GOT3 (cell line): ENCODE measurements at places on chromosomes 6 and 20.

DNA sequence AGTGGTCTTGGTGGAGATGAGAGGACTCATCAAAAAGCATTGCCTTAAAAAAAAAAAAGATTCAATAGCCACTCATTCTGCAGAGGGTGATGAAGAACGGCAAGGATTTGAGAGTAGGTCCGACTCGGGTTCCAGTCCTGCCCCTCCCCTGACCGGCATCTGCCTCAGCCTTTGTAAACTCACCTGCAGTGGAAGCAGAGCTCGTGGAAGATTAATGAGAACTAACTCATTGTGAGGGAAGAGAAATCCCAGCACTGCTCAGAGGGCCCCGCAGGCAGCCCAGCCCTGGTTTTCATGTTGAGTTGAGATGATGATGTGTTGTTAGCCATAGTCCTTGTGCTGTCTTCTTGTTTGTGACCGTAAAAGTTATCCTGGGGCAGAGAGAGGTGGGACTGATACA is 59.4 kb downstream of the GCNT2 start:
- DNase-seq, result no peak

DNA sequence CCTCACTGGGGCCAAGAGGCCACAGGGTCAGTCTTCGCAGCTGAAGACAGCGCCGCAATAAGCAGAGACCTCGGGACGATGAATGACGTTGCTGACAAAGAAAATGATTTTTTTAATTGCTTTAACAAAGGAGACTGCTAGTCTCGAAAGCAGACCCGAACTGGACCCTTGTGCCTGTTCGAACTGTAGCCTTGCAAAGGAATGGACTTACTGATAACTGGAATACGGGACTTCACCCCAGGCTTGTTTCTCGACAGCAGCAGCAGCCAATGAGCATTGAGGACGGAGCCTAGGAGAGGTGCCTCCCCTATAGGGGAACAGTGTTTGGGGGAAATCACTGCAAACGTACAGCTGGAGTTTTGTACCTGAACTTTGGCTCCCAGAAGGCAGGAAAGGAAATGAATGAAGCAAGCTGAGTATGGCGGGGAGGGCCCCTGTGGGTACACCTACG is 1.3 kb upstream of the TAF4 start:
- no peak for DNase-seq

DNA sequence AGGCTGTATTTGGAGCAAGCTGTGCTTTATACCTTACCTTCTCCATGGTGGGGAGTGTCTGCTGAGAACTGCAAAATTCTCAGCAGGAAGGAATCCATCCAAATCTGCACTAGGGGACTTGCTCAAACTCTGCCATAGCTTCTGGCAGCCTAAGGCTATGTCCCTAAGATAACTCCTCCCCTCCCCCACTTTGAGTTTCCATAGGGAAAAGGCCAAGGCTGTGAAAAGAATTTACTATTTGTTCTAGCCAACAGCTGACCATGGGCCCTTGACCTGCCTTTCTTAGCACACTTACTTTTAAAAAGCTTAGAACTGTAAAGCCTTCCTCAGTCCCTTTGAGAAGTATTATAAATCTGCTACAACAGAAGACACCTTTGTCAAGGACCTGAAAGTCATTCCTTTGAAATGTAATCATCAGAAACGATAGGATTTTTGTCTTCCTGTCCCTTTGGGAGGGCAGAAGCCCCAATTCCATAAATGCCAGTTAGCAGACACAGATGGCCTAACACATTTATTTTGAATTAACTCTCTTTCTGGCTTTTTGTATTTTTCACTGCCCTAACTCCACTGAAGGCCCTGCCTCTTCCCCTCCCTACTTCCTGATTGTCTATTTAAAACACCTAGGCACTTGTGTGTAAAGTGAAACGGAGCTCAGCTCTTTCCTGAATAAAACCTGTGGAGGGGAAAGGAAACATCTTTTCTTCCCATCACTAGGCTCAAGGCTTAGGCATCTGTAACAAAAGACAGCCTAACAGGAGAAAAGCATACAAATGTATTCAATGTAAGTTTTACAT is 157.1 kb downstream of the AKAP7 start:
- DNase-seq, result no peak

GRCh38 chr6:89503641-89504040 is 70.7 kb downstream of the ANKRD6 start:
- no peak for DNase-seq

- DNase-seq, result no peak
Measured at GRCh38 chr20:35341366-35342028, 49.3 kb upstream of the FAM83C start.

DNA sequence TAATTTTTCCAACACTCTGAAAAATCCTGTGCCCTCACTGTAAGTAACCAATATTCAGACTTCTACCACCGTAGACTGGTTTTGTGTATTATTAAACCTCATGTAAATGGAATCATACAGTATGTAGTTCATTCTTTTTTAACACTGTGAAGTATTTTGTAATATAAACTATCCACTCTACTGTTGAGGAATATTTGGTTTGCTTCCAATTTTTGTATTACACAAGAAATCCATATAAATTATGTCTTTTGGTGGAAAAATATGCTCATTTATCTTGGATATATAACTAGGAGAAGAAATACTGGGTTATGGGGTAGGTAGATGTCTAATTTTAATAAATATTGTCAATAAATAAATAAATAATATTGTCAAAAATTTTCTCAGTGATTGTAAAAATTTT is 116.8 kb downstream of the CHD6 start:
- no peak for DNase-seq

GRCh38 chr6:21767891-21768648 is 174.5 kb downstream of the SOX4 start:
- no peak for DNase-seq

GRCh38 chr6:66390393-66390792 is 683.4 kb upstream of the EYS start:
- no peak for DNase-seq

- no peak for DNase-seq
Measured at GRCh38 chr6:102115911-102116310, 722.4 kb downstream of the GRIK2 start.

DNA sequence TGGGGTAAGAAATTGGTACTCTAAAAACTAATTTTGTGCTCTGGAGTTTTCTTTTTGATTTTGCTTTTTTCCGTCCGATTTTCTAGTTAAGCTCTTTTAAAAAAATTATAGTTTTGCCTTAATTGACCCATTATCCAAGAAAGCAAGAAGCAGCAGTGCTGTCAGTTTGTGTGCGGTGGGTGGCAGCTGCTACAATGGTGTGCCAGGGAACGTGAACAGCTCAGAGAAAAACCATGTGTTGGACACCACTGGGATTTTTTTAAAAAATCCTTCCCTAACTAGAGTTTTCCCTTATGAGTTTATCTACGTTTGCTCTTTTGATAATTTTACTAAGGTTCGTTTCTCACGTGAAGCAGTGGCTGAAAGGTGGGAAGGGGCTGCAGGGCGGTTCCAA is 8.0 kb downstream of the MAP3K5 start:
- no peak for DNase-seq

- no peak for DNase-seq
Measured at GRCh38 chr20:48795732-48796131, 32.1 kb downstream of the PREX1 start.

DNA sequence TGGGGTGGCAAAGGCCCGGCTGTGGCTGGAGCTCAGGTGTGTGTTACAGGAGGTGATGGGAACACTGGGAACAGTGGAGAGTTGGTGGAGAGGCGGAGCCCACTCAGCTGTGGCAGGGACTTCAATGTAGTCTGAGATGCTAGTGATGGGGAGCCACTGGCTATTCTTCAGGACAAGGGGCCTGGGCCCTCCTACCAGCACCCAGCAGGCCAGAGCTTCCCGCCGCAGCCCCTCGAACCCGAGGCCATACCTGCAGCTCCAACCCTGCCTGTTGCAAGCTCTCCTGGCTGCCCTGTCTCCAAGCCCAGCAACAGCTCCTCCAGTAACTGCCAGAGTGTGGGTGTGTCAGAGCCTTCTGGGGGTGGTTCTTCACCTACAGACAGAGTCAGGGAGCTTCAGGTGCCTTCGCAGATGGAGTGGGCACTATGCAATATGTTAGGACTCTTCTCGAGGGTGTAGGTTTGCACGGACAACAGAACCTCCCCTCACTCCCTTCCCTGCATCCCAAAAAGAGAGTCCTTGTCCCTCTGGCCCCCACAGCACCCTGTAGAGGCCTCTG is 146.2 kb upstream of the MLN start:
- DNase-seq, result no peak

DNA sequence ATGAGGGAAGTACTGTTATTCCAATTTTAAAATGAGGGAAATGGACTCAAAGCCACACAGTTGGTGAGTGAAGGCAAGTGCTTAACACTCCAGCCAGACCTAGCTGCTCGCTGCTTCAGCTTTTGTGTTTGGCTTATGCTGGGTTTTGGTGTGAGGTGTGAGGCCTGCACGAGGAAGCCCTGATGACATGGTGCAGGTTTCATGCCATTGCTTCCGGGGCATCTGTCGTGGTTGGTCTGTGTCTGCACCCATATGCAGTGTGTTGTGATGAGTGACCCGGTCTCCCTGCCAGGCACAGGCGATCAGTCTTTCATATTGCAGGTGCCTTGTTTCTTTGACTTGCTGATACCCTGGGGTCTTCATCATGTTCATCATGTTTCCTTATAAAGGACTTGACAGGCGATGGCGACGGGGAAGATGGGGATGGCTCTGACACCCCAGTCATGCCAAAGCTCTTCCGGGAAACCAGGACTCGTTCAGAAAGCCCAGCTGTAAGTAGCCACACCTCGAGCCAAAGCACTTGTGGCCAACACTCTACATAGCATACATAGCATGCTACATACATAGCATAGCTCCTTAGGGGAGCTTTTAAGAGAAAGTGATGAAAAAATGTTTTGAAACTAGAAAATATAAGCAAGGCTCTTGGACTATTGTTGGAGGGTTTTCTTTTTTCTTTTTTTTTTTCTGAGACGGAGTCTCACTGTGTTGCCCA is 22.3 kb downstream of the DNMT3B start:
- DNase-seq, result no peak

GRCh38 chr6:121055572-121056163 is 278.6 kb downstream of the TBC1D32 start:
- DNase-seq, result no peak

- no peak for DNase-seq
Measured at GRCh38 chr6:90691823-90692222, 105.0 kb upstream of the MAP3K7 start.

- DNase-seq, result no peak
Measured at GRCh38 chr20:32624687-32625345, 39.7 kb upstream of the NOL4L start.

GRCh38 chr6:139636391-139636790 is 261.9 kb upstream of the CITED2 start:
- DNase-seq, result no peak

DNA sequence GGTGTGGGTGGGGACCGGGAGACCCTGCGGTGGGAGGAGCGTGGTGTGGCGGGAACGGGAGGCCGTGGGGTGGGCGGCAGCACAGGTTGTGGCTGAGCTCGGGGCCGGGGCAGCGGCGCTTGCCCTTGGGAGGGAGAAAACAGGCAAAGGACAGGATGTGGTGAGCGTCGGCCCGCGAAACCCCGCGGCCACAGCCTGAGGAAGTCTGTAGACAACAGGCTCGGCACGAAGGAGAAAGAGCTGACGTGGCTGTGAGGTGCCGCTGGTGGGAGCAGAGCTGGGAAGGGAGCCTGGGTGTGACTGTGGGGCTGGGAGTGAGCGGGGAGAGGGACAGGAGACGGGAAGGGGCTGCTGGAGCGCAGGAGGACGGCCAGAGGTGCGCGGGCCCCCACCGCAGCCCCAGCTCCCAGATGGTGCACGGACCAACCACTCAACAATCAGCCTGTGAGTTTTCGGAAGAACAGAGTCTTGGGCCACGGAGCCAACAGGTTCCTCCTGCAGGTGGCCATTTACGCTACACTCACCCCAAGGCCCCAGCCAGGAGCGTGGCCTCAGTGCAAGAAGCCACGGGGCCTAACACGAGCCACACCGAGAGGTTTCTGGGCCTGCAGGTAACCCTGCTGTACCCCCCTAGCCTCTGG is 202.8 kb downstream of the DLL1 start:
- no peak for DNase-seq

DNA sequence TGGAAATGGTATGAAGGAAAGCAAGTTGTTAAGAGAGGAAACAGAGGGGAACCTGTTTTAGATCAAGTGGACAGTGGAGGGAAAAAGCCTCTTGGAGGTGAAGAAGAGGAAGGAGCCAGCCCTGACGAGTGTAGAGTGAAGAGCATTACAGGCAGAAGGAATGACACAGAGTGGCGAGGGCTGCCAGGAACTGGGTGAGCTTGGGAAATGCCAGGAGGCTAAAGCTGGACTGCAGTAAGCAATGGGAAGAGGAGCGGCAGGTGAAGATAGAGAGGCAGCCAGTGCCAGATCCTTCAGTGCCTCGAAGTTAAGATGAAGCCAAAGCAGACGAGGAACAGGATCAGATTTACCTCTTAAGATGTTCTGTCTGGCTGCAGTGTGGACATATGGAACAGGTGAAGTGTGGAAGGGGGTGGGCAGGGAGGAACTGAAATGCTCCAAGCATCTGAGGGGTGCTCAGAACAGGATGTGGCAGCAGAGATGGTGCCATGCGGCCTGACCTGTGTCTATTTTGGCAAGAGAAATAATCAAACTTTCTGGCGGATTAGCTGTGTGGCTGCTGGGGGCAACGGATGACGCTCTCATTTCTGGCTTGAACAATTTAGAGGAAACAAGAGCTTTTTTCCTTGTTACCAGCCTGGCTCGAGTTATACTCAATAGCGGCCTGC is 748.4 kb downstream of the PTPRT start:
- no peak for DNase-seq

DNA sequence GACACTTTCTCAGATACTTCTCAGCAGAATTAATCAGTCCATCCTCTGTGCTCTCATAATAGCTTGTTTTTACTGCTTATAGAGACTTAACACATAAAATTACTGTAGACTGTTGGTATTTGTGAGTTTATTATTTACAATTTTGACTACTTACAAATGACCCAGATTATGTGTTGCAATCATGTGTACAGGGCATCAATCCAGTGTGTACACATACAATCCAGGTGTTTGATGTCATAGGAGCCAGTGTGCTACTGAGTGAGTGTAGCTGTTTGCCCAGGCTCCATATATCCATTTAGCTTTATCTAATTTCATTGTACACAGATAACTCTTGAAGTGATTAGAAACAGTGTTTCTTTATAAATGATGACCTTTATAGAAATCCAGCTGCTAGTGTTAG is 31.3 kb downstream of the TRMT11 start:
- no peak for DNase-seq

DNA sequence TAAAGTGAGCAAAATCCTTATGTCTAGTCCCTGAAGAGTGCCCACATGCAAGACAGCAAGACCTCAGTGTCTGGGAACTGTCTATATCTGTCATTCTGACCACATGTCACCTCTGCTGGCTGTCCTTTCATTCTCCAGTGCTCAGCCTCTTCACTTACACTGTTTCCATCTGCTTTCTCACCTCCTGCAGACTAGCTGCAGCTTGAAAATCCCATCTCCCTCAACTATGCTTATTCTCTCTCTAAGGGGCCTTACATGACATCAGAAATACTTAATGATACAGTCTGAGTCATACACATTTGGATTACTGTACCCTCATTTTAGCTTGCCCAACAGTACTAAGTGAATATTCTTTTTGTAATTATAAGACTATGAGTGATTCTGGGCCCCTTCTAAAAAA is 587.8 kb downstream of the EPM2A start:
- DNase-seq, result no peak
